Stimulated activated CD4-positive, alpha-beta T cell treated with anti-CD3 and anti-CD28 coated beads, Interleukin-1b, Interleukin-23, amount 100 ng/mL, for 1 hour (primary cell): ENCODE measurements at places on chromosomes 3 and 15.

DNA sequence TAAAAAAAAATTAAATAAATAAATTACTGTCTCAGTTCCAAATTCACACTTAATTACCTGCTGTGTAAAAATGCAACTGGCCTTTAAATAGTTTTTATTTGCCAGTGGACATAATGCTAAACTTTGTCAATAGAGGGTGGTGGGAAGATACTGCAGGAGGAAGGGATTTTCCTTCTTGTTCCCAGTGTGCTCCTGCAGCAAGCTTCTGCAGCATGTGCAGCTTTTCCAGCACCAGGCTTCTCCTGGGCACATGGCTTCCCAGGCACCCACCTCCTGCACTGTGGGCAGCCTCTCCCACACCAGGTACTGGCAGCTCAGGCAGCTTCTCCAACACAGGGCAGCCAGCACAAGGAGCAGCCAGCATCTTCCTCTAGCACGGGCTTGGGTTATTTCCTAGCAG lies 29.6 kb upstream of the BBX start:
- no peak for DNase-seq

DNA sequence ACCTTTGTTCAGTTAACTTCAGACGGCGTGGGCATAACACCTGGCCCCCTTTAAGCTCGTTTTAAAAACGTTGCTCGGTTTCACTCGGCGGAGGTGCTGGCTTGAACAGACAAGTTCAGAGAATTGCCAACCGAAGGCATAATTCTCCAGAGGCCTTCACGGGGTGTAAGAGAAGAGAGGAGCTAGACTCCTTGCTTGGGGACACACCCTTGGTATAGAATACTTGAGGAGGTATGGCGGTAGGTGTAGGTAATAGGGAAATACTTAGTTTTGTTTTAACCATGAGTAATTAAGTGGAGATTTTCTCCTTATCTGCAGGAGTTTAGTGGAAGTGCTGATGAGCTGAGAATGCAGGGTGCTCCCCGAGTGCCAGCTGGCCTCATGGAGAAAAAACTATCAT lies 921 bp downstream of the FBXL2 start:
- no peak for DNase-seq

GRCh38 chr15:38904298-38904697 lies 339.7 kb upstream of the RASGRP1 start:
- no peak for DNase-seq

- DNase-seq = no peak
These were observed 391.5 kb upstream of the CCDC54 start for GRCh38 chr3:106985721-106986120.

DNA sequence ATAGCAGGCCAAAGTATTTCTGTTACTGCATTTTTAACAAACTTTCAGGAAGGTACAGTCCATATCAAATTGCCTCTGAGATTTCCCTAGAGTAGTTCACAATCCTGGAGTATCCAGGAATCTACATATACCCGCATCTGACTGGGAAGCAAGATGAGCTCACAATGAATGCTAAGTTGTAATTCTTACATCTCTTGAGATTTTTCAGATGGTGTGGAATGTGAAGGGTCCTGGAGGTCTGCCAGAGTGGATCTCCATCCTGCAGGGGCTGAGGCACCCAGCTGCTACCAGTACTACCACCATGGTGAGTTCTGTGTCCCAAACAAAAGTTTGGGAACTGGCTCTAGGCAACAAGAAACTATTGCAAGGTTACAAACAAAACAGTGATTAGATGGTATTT lies 156.7 kb upstream of the CCDC54 start:
- DNase-seq = no peak

GRCh38 chr3:87052499-87053260 lies 61.7 kb upstream of the VGLL3 start:
- no peak for DNase-seq

DNA sequence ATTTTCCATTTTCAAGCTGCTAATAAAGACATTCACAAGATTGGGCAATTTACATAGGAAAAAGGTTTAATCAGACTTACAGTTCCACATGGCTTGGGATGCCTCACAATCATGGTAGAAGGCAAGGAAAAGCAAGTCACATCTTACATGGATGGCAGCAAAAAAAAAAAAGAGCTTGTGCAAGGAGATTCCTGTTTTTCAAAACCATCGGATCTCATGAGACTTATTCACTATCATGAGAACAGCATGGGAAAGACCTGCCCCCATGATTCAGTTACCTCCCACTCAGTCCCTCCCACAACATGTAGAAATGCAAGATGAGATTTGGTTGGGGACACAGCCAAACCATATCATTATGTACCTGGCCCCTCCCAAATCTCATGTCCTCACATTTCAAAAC lies 202.0 kb downstream of the FNDC3B start:
- DNase-seq = no peak
